ENCODE measurements at places on chromosomes 12 and 14.
A peak's percentile ranks its signal among the peaks of the same experiment; 100 is the strongest.

- DNase-seq: peak; percentile 35
Measured at GRCh38 chr12:42326541-42327226, 717 bp downstream of the PPHLN1 start.

- DNase-seq: no peak
Measured at GRCh38 chr12:46559311-46559710, 186.7 kb upstream of the SLC38A2 start.

GRCh38 chr12:82299319-82300025 is 58.7 kb downstream of the CCDC59 start:
- no peak for DNase-seq

DNA sequence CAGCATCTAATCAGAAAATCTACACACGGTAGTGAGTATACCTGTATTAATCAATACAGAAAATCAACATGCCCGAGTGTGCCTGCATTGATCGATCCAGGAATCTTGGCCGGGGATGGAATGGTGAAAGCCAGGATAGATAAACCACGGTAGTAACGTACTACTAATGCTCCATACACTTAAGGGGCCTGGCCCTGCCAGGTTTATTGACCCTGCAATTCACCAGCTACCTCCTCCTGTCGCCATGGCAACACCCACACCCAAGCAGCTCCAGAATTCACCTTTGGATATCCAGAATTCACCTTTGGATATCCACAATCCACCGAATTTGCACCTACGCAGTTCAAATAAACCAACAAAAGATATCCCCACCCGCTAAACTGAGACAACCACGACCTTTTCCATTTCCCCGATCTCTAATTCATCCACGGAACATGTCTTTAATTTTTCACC is 14.8 kb upstream of the CALM1 start:
- DNase-seq: no peak

GRCh38 chr12:87165733-87166375 is 863.3 kb downstream of the C12orf50 start:
- DNase-seq: no peak

DNA sequence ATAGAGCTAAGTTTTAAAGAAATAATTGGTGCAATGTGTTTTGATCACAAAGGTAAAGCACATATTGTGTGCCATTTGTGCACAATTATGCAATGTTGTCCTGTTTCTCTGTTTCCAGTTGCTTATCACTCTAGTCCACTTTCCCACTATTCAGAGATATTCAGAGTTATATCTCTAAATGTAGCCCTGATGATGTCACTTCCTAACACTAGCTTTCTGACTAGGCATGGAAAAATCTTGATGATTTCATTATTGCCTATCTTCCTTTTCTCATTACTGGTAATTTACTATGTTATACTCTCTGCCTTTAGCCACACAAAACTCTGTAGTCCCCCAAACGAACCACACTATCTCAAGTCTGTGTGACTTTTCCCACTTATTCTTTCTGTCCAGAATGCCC is 221.2 kb downstream of the TRHDE start:
- no peak for DNase-seq

- DNase-seq: no peak
Measured at GRCh38 chr12:87985069-87985675, 44.0 kb downstream of the C12orf50 start.

- DNase-seq: peak; percentile 65
Measured at GRCh38 chr12:110109037-110109836, 14.9 kb upstream of the IFT81 start.

DNA sequence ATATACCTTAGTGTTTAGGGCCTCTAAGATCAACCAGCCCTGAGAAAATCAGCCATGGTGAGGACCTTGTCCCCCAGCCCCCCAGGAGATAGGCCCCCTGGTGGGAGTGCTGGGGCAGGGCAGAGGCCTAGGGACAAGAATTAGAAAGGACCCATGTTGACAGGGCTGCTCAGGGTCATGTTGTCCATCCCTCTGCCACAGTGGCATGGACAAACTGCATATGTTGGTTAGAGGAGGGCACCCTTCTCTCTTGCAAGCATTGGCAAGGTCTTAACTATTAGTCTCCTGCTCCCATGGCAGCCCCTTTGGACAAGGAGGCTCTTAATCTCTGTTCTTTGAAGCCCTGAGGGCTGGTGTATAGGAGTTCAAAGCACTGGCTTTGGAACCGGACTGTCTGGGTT is 755 bp upstream of the PTPN6 start:
- no peak for DNase-seq

GRCh38 chr14:84806622-84807021 is 723.3 kb upstream of the FLRT2 start:
- DNase-seq: no peak
